ENCODE measurements at places on chromosomes 5 and 9.

DNA sequence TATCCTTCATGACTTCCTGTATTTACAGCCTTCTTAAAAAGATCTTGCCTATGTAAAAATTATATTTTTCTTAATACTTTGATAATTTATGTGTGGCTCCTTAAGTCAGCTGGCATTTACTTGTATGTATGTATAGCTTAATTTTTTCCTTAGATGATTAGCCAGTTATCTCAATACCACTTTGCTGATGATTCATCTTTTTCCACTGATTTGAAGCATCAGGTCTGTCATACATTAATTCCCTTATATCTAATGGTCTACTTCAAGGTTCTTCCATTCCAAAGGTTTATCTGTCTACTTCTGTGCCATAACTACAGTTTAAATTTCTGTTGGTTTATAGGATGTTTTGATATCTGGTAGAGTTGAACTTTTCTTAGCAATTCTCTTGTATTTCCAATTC lies 44.9 kb upstream of the MTMR12 start:
- DNase-seq: no peak

GRCh38 chr9:11141357-11141756 lies 528.6 kb upstream of the PTPRD start:
- DNase-seq: no peak

DNA sequence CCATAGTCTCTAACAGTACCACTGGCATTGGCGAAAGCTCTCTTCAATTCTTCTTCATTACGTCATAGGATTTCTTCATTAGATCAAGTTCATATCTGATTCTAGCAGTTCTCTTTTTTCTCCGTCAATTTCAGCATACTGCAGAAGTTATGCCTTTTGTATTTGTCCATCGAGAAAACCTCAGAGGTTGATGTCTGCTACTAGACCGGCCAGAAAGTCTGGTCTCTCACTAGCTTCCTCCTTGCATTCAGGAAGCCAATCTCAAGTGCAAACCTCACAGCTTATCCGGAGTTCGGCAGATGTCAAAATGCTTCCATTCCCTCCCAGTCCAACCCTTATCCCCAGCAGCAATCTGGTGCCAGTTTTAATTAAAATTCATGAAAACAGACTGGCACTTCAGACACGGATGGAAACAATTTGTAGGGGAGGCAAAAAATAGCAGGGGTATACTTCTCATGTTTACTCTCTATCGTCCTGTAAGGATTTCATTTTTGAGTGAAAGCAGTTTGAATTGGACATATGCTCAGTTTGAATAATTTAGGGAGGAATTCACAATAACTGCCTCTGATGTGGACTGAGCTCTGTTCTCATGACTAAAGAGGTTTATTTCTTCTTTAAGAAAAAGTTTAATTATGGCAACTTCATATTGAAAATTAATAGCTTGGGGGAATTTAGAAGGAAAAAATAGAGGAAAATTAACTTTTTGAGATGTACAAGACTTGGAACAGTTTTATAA lies 56.4 kb upstream of the TMC1 start:
- DNase-seq: no peak

GRCh38 chr9:79256691-79257213 lies 315.0 kb upstream of the TLE4 start:
- no peak for DNase-seq

DNA sequence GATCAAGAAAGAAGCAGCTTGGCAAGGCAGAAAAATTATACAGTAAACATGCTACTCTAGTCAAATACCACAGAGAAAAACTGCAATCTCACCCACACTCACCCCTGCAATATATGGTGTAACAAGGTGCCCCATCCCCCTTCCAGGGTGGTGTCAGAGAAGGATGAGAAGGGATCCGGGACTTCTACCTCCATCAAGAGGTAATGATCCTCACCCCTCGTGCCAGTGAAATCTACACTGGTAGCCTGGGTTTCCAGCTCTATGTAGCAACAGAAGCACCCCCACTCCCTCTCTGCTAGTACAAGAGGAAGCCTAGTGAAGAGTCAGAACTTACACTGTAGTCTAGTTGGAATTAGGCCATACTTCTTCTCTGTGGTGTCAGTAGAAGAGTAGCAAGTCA lies 18.9 kb downstream of the SLCO4C1 start:
- no peak for DNase-seq

DNA sequence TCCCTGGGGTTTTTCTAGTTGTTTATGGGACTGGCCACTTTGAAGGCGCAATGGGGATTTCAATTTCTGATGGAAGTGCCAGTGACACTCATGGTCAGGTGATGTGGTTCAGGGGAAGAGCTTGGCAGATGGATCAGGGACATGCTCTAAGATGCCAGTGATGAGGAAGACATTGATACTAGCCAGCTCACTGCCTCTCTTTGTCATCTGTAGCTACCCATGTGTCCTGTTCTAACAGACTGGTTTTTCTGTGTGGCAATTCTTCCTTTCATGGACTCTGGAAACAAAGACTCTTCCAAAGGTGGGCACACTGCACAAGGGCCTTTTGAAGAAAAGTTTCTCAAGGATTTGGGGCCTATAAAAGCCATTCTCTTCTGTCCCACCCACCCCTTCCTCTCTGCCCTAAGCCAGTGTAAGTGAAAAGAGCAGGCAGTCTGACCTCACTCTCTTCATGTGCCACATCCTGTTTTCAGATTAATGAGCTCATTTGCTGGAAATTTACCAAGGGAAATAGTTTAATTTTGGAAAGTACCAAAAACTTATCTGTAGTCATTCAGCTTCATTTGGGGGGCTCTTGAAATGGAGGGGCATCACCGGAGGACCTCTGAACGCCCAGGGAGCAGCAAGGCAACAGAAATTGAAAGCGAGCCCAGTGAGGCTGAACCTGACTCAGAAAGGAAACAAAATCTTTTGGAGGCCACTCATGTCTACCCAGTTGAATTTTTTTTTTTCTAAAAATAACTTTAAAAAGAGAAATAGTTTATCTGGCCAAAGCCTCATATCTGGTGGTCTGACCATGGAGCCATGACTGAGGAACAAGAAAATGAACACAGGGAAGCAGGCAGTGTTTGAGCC lies 4.9 kb upstream of the TRAF1 start:
- DNase-seq: no peak
